ENCODE measurements at places on chromosomes 16 and 17.

DNA sequence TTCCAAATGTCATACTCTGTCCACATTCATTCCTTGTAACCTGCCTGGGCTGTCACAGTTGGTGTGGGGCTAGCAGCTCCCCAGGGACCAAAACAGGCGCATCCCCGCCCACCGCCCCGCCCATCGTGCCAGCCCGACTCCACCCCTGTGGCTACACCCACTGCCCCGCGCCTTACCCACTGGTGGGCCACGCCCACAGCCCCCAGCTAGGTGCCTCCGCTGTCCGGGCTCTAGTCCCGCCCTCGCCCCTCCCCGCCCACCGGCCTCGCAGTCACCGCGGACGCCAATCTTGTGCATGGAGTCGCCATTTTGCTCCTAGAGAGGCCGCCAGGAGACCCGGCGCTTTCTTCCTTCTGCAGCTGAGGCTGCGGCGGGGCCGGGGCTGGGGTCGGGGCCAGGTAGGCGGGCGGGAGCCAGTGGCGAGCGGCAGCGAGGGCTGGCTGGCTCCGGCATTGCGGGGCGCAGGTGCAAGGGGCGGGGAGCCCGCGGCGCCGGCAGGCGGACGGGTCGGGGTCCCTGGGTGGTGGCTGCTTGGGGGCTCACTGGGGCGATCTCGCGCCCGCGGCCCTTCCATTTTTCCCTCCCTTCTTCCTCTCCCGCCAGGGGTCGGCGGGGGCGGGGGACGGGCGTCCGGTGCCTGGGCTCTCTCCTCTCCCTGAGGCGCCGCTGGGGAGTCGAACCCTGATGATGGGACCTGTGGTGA lies at the start of gene PRPSAP2:
Gene PRPSAP2 (plus strand): TSS at position 268 of the 703 bp plus-strand sequence. CDS start 7,703 bp downstream, outside the sequence.
- peak; percentile 93 for DNase-seq

DNA sequence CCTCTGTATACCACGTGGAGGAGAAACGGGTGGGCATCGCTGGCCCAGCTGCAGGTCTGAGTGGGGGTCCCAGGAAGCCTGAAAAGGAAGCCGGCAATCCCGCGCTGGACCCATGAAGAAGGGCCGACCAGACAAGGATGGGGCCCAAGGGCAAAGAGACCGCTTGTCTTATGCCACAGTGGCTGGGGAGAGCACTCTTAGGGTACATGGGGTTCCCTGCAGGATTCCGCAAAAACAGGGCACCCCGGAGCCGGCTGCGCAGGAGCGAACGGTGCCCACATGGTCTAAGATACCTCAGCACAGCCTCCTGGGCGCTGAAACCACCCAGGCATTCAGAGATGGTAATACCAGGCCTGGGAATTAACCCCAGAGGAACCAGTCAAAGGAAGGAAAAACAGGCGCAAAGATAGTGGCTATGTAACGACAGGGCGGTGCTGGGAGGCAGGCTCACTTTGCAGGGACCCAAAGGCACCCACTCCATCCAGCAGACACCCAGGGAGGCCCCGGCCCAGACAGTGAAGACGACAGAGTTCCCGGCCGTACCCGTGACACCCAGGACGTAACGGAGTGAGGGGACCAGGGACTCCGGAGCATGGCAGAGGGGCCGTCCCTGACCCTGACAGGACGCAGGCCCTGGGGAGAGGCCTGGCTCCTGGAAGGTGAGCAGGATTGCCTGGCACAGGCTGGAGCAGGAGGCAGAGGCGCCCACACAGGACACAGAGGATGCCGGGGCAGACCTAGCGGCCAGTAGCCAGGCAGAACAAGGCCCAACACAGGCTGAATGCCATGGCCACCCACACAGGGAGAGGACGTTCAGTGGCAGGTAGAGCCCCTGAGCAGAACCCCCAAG lies 10.3 kb downstream of the PIEZO1 start:
- DNase-seq, result no peak

- DNase-seq, result no peak
These were observed 433.3 kb downstream of the XYLT1 start for GRCh38 chr16:17037499-17037898.

- peak; percentile 24 for DNase-seq
These were observed 315.4 kb downstream of the MAP2K6 start for GRCh38 chr17:69729944-69730343.

- DNase-seq, result peak; percentile 28
These were observed 1.0 kb upstream of the ZNF500 start for GRCh38 chr16:4767872-4768548.

DNA sequence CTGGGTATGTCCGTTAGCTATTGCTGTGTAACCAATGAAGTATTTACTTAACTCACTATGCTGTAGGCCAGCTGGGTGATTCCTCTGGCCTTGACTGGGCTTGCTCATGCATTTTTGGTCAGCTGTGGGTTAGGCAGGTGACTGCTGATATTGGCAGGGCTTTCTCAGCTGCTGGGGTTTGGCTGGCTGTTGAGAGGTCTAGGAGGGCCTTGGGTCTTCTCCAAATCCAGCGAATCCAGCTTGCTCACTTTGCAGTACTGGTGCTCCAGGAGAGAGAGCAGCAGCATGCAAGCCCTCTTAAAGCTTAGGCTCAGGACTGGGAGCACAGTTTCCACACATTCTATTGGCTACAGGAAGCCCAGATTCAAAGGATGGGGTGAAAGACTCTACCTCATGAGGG lies 270.1 kb downstream of the PHKB start:
- DNase-seq, result peak; percentile 69

DNA sequence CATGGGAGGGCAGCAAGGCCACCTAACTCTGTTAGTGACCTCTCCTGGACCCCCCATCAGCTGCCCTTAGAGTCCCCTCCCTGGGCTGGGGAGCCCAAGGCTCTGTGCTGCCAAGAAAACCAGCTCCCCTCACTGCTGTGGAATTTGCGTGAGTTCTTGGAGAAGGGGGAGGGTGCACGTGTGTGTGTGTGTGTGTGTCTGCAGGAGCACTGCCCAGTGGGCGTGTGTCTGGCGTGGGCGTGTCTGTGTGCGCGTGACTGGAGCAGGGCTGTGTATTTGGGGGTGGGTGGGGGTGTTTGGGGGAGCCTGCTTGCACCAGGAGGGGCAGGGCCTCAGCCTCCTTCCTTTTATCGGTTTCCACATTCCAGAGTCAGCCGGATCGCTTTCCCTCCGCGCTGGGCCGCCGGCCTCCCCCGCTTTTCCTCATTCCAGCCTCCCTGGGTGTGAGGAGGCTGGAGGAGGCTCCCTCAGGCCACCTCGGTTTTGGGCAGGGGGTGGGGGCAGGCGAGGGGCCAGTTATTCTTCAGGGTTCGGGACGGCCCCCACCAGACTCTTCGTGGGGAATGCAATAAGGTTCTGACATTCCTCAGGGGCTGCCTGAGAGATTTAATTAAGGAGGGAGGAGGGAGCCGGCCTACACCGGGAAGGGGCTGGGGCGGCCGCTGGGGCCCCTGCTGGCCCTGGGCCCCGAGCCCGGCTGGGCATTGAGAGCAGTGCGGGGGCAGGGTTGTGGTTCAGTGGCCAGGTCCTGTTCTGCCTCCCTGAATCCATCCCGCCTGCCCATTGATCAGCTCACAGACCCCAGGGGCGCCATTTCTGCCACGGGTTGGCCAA lies 2.5 kb downstream of the VASN start:
- DNase-seq, result peak; percentile 98

- DNase-seq, result no peak
These were observed 407 bp upstream of the TMEM94 start for GRCh38 chr17:75456039-75456416.

DNA sequence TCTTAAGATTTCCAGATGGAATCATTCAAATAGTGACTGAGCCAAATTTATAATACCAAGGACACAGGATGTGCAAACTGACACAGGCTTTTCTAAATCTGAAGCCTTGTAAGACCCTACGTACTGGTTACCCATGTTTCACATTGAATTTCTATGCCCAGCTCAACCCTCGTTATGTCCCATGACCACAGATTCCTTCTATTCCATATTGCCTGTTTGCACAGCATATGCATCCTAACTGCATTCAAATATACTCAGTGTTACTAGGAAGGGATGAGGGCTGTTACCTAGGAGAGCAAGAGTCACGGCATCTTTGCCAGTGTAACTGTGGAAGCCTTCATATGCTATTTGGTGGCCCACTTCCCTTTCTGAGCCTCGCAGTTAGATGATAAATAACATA lies 305.2 kb downstream of the SHISA9 start:
- DNase-seq, result no peak

GRCh38 chr17:1231456-1231855 lies 38.8 kb upstream of the BHLHA9 start:
- peak; percentile 67 for DNase-seq

- DNase-seq, result no peak
These were observed 22.0 kb downstream of the UBN1 start for GRCh38 chr16:4869147-4869805.

DNA sequence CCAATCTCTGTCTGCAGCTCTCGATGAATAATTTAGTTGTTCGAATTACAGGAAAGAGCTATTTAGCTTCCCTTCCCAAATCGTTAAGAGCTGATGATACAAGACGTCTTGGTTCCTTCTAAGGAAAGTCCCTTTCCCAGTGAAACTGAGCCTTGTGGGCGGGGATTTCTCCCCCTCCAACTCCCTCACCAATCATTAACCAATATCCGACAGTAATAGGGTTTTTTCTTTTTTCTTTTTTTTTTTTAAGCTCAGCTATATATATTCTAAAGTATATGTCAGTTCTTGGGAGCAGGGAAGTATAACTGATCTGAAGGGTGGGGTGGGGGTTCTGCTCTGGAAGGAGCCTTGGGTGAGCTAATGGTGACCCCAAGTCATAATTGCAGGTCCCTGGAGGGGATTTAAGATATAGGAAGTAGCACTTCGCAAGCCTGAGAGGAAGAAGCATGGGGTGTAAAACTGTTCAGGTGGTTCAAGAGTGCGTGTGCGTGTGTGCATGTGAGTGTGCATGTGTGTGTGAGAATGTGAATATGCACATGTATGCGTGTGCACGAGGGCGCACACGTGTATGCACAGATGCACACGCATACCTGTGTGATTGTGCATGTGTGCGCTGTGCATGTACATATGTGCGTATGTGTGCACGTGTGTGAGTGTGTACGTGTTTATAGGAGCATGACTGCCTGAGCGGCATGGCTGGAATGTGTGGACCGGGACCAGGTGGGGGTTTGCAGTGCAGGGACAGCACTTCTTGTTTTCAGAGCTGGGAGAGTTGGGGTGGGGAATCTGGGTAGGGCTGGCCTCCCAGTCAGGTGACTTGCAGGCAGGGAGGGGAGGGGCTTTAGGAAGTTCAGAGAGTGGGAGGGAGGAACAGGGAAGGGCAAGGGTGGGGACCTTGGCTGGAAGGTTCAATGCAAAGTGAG lies 42.7 kb downstream of the SOCS3 start:
- peak; percentile 54 for DNase-seq

- DNase-seq, result peak; percentile 32
These were observed 2.1 kb downstream of the PRKCA start for GRCh38 chr17:66304304-66305174.

GRCh38 chr16:63982110-63982509 lies 1139.8 kb downstream of the CDH11 start:
- no peak for DNase-seq

GRCh38 chr17:61179380-61179806 lies 220.2 kb upstream of the TBX2 start:
- DNase-seq, result no peak
